Suppressor macrophage treated with lipopolysaccharide for 4 hours (primary cell): ENCODE measurements at places on chromosomes 12 and 14.
A peak's percentile ranks its signal among the peaks of the same experiment; 100 is the strongest.

DNA sequence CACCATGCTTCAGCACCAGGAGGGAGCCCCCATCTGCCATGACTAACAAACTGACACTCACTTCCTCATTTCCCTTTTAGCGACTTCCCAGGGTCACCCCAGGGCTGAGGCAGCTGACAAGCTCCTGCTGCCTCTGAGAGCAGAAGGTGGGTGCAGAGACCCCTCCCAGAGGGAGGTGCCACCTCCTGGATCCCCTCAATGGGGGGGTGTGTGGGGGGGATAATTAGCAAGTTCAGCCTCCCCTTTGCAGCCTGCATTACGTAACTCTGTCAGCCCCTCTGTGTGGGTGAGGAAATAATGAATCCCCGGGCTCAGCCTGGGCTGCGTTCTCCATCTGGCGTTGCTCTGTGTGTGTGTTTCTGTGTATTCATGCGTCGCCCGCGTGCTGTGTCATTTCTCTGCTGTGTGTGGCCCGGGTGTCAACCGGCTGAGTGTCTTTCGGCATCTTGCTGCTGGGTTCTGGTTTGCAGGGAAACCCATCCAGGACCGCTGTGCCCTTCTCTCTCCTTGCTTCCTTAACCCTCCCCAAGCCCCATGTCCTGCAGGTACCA, 28.0 kb downstream of the NOS1 start:
- peak; percentile 12 for DNase-seq

DNA sequence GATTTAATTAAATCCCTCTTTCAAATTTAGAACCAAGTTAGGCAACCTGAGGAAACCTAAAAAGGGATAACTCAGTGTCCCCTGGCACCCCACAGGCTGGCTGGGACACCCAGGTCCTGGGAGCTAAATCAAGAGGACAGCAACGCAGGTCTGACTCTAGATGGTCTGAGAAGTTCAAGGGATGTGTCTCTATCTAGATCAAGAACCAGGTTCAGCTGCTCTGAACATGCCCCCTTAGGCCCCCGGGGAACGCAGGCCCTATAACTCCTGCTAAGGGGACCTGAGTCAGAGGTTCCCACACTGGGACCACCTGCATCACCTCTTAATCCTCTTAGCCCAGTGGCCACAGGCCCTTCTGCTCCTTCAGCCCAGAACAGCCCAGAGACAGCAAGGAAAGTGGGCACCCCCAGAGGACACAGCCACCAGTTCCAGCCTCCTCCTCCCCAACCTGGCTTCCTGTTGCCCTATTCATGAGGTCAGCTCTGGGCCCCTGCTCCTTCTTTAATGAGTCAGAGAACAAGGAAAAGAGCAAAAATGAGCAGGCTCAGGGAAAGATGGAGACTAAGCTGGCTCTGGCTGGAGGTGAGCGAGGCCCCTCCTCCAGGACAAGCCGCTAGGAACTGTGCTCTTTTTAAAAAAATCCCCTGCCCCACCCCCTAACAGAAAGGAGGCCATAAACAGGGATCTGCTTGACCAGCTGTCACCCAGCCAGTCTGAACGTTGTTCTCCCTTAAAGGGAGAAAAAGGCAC, 10.8 kb downstream of the PITPNM2 start:
- no peak for DNase-seq

DNA sequence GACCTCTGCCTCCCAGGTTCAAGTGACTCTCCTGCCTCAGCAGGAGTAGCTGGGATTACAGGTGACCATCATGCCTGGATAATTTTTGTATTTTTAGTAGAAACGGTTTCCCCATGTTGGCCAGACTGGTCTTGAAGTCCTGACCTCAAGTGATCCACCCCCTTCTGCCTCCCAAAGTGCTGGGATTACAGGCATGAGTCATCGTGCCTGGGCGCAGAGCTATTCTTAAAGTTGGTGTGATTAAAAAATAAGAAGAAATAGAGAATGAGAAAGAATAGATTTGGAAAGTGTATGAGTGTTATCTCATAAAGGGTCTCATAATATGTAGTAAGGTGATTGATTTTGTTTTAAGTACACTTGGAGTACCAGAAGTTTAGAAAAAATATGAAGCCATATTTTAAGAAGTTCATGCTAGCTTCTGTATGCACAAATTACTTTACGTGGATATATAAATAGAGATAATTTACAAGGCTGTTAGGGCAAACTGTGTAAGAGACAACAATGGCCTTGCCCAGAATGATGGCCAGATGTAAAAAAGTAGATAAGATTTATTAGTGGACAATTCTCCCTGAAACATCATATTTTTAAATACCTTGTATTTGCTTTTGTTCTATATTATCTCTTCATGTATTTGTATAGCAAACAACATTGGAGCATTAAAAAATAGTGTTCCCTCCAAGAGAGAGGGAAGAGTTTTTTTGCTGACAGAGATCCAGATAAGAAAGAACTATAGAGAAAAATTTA, 1108.5 kb downstream of the SLC16A7 start:
- no peak for DNase-seq

DNA sequence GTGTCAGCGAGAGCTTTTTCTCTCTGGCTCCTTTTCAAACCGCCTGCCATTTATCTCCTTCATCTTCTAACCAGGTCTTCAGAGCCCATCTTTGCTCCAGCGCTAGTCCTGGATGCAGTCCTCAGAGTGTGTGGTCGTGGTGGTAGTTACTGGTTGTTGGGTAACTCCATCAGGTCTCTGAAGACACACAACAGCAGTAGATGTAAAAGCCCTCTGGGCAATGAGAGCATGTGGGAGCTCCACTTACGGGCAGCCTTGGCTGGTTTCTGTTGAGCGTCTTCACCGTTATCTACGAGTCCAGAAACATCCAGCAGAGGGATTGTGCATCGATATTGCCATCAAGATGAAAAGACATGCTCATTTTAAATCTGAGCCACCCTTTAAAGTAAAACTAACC, 61.2 kb downstream of the FBXL14 start:
- DNase-seq: peak; percentile 28

DNA sequence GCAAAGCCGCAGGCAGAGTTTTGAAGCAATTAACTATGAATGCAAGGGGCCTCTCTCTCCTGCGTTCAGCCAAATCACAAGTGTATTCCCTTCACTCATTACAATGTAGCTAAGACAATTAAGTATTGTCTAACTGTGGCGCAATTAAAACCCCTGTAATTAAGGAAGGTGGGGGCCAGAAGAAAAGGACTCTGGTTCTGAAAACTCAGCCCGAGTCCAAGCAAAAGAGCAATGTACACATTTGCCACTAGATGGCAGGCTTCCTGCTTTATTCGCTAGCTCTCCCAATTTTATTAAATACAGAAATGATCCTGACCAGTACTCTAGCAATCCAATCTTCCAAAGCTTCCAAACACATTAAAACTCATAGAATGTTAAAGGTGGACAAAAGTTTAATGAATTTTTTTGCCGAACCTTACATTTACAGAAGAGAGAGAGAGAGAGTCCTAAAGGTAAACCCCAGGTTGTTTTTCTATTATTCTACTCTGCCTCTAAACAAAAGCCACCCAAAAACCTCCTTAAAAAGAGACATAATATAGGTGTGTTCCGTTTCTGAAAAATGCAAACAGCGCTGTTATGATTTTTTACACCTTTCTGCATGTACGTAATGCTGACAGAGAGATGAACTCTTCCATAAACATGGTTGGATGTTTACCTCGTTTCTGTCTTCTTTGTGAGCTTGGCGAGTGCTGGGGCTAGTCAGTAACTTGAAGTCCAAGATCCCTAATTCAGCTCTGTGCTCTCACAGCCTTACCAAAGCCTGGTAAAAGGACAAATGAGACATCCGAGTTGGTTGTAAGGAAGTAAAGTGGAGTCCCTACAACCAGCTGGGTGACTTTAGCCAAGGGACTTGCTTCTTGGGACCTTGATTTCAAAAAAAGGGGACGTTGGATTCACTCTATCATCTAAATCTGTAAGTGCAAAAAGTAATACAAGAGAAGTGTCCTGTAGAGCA, 50.9 kb upstream of the VASH1 start:
- DNase-seq: peak; percentile 75

- DNase-seq: no peak
These were observed 84.0 kb downstream of the SYNE3 start for GRCh38 chr14:95432144-95433093.

GRCh38 chr12:66050610-66051009, 79.9 kb downstream of the LLPH start:
- no peak for DNase-seq

DNA sequence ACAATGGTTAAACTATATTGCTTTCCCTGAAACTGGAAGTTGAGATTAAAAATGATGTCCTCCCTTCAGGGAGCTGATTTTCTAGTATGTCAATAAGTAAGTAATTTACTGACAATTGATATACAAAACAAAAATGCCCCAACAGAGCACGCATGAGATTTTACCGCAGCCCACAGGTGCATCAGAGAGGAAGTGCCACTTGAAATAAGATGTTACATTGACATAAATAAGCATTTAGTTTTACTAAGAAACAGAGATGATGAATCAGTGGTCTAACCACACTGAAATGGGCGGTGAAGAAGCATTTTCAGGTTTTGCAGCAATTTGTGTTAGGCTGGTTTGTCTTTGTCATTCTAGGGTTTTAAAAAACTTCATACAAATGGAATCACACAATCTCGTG, 8.8 kb upstream of the CLECL1 start:
- peak; percentile 31 for DNase-seq

DNA sequence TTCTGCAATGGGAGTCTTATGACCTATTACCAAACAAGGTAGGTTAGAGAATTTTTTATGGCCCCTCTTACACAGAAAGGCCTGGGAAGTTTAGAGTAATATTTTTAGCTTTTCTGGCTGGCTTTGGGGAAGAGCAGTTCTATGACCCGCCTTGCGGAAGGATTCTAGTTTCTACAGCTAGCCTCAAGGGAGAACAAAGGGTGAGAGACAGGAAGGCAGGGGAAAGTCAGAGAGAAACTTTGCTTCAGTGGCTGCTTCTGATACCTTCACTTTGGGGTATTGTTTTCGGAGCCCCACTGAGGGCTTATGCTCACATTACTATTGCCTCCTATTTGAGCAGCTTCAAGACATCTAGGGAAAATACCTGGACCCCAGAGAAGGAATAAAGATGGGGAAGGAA, 80.7 kb upstream of the NUDT4 start:
- DNase-seq: no peak

DNA sequence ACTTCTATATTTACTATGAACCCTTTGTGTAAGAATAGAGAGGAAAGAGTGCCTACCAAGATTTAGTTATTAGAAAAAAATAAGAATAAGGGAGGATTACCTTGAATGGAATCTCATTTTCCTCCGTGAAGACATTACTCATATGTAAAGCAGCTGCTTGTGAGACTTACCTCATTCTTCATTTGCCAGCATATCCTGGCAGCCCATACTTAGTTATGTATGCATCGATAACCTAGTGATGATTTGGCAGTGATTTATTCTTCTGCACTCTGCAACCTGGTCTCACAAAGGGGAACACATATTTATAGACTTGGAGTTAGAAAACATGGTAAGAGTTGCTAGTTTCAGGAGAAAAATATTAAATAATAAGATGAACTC, 56.8 kb downstream of the LRFN5 start:
- no peak for DNase-seq

DNA sequence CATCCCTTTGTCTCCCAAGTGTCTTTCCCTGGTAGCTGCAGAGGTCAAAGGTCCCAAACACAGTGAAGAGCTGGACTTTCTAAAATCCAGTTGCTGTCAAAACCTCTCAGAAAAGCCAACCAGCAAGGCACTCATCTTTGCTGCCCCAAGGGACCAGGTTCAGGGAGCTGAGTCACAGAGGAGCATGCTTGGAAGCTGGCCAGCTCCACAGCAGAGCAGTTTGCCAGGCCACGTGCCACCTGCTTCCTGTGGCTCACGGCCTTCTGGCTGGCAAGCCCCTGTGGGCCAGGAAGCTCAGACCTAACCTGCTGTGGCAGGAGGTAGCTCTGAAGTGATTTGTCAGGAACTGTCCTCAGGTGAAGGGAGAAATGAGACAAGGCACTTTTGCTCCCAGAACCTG, 3.6 kb downstream of the ISCU start:
- peak; percentile 47 for DNase-seq

DNA sequence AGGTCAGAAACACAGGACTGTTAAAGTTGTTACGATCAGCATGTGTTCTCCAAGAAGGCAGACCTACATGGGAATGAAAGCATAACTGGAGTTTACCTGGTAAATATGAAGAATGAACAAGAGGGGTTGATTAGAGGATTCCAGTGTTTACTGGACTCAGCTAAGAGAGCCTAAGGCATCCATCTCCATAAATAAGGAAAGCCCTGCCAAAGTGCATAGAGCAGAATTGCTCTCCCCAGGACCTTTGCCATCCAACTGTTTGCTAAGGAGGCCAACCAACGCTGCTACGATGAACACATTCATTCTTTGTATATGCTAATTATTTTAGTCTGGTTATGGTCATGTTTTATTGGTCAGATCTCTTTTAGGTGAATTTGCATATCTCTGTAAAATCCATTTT, 17.1 kb upstream of the PAWR start:
- DNase-seq: no peak

DNA sequence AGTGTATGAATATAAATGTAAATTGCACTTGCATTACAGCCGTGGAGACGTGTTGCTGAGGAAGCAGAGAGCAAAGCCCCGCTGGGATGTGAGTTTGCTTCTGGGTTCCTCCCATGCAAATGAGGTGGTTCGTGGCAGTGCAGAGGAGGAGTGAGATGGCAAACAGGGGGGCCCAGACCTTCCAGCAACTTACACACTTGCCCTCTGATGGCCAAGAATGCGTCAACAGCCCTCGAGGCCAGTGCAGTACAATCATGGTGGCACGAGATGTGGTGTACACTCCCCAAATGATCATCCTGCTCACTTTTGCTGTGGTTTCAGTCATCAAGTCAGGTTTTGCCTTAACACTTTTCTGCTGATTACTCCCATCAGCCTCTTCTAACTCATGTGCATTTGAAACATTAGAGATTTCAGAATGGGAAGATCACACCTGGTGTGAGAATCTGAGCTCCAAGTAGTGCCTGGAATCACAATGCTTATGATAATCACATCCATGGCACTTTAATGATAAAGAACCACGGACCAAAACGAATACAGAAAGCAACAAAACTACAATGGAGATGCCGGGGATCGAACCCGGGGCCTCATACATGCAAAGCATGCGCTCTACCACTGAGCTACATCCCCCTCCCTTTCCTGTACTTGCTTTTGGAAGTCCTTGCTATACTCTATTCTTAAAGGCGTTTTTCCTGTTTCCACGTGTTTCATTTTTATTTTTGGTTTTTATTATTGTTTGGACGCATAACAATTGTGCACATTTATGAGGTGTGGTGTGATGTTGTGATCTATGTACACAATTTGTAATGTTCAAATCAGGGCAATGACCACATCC, 7.0 kb upstream of the UBC start:
- DNase-seq: peak; percentile 95

GRCh38 chr12:54282949-54283593, 2.5 kb downstream of the HNRNPA1 start:
- DNase-seq: no peak
